ENCODE measurements at places on chromosomes 12 and 14.

- DNase-seq, result no peak
Observed at GRCh38 chr14:104108570-104109541, 23.4 kb downstream of the ASPG start.

- peak; percentile 66 for DNase-seq
Observed at GRCh38 chr12:105025890-105026289, 39.8 kb downstream of the NOPCHAP1 start.

GRCh38 chr12:101714877-101715444, 17.5 kb downstream of the CHPT1 start:
- DNase-seq, result no peak

DNA sequence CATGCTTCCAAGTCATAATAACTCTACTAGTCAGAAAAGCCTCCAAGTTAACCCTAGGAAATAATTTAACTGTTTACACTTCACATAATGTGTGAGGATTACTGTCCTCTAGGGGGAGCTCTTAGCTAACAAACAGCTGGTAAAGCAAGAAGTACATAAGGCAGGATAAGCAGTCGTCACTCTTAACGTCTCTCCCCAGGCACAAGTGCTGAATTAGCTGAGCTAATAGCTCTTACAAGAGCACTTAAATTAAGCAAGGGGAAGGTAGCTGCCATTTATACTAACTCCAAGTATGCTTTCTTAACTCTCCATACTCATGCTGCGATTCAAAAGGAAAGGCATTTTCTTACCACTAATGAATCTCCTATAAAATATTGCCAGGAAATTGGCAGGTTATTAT, 79.3 kb upstream of the TSPAN11 start:
- peak; percentile 71 for DNase-seq

- peak; percentile 58 for DNase-seq
Observed at GRCh38 chr14:67396381-67396970, 15.5 kb downstream of the PLEK2 start.

All from fibroblast of skin of scalp (primary cell).